ENCODE measurements at places on chromosomes 11 and 22. TPM values are rescaled to one million over a fixed set of nuclear protein-coding genes. Genes with fewer than 3 reads are reported as not detected.
A peak's percentile ranks its signal among the peaks of the same experiment; 100 is the strongest.

The CASP4 gene
- total RNA-seq, result 138 TPM

GRCh38 chr11:113396690-113397089 lies 9.1 kb downstream of the ANKK1 start:
- DNase-seq, result no peak

- DNase-seq, result no peak
Measured at GRCh38 chr11:86237267-86237804, 7.2 kb upstream of the EED start.

- no peak for DNase-seq
Measured at GRCh38 chr11:46664612-46665011, 35.8 kb downstream of the ARHGAP1 start.

DNA sequence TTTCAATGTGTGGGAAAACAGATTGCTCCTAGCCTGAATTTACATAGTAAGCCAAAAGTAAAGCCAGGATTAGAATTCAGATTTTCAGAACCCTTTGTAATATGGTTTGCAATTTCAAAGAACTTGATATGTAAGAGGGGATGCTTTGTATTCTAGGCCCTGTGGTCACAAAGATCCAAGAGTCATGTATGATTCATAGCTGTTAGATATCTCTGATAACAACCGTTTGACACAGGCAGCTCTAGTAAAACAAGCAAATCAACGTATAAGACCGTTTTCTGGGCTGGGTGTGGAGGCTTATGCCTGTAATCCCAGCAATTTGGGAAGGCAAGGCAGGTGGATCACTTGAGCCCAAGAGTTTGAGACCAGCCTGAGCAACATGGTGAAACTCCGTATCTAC lies 79.6 kb downstream of the EMSY start:
- no peak for DNase-seq

- DNase-seq, result no peak
Measured at GRCh38 chr11:86274999-86275398, 27.0 kb upstream of the HIKESHI start.

The MCHR1 gene
- not detected for total RNA-seq

GRCh38 chr11:17258670-17259069 lies 17.9 kb upstream of the NUCB2 start:
- no peak for DNase-seq

- no peak for DNase-seq
Measured at GRCh38 chr11:34680918-34681586, 60.2 kb downstream of the EHF start.

The ZNRF3 gene
- total RNA-seq, result 0.58 TPM

DNA sequence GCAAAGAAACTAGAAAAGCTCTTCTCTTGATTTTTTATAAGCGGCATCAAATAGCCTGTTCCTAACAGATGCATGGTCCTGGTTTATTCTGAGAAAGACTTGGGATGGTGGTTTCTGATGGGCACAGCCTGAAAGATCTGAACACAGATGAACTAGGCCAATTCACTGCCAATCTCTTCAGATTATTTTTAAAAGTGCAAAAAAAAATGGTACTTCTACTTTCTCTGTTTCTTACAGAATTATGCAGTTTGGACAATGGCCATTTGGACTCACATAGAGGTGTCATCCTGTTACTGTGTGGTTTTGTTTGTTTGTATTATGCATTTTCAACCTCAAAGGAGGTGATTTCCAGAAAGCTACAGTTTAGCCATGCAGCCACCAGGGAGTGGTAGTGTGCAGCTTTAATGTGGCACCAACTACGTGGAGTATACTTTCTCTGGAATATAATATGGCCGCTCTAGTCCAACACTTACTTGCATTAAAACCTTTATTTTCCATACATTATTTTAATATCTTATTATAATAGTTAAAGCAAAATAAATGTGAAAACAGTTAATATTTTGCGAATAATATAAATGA lies 469.8 kb upstream of the KIRREL3 start:
- DNase-seq, result no peak

- DNase-seq, result peak; percentile 31
Measured at GRCh38 chr22:45640291-45640940, 31.2 kb upstream of the ATXN10 start.

The GLYATL2 gene
- total RNA-seq, result not detected
